ENCODE measurements at places on chromosomes 1 and 21.
A peak's percentile ranks its signal among the peaks of the same experiment; 100 is the strongest.

DNA sequence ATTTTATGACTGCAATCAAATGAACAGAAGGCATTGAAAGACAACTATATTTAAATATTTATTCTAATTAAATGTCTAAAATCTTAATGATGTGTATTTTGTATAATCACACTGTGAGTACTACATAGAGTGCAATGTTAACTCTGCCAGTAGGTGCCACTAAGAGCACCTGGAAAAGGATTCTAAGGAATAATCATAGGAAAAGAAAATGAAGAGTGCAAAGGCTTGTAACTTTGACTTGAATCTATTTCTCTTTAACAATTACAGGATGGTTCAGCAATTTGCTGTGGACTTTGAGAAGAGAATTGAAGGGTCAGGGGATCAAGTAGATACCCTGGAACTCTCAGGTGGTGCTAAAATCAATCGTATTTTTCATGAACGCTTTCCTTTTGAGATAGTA lies 200.4 kb downstream of the DNM3 start:
- no peak for DNase-seq

DNA sequence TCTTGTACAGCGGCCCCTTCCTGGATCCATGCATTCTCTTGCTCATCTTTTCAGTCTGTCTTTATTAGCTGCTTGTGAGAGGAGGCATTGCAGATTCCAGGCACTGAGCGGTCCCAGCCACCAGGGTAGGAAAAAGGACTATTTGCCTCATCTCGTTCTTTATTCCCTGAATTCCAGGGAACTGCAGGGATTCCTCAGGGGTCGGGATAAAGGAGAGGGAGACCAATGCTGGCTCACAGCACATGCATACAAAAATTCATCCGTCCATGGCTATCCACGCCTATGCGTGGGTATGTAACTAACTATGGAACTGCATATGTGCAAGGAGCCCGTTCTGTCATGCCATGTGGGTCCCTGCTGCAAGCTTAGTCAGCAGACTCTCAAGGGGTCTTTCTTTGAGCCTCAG lies 879 bp upstream of the PLPPR5 start:
- DNase-seq, result no peak

- DNase-seq, result no peak
Measured at GRCh38 chr1:226640321-226641136, 92.0 kb downstream of the STUM start.

DNA sequence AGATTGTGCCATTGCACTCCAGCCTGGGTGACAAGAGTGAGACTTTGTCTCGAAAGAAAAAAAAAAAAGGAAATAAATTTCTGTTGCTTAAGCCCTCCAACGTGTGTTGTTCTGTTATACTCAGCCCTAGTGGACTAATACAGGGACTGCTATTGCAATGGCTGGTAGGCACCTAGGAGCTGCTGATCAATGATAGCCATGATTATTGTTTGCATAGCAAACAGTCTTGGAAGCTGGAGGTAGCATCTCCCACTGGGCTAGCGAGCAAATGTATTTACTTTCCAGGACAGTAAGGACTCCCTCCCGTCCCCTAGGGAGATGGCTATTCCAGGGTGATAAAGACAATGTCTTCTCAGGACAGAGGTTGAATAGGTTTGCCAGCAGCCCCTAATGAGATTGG lies 13.5 kb upstream of the TNFRSF8 start:
- DNase-seq, result no peak

DNA sequence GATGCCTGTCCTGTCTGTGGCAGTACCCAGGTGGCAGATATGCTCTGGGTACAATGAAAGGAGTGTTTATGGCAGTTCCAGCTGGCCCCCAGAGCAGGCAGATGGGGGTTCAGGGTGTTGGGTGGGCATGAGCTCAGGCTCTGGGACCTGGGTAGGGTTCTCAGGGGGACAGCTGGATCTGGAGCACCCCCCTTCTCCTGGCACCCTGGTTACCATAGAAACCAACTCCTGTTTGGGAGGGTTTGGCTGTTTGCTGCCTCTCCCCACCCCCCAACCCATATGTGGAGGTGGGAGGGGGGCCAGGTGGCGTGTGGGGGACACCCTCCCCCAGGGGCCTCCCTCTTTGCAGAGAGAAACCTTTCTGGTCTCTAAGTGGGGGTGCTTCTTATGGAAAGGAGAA lies 7.1 kb downstream of the FOXO6 start:
- DNase-seq, result no peak

DNA sequence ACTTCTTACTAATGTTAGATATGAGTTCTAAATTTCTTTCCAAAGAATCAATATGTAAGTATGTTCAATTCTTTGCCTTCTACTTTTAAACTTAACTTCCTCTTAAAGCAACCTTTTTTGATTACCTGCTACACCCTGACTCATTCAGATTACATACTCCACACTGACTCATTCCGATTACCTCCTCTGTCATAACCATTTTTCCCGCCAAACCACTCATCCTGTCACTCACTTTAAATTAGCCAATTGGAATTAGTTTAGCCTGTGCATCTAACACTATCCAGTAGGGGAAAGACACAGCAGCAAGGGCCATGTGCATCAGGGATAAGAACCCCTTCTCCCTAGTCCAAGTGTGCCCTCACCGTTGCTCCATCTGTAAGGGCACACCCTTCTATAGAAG lies 815.5 kb downstream of the BRINP3 start:
- DNase-seq, result no peak

- DNase-seq, result no peak
Measured at GRCh38 chr1:46575300-46575699, 23.9 kb upstream of the KNCN start.

DNA sequence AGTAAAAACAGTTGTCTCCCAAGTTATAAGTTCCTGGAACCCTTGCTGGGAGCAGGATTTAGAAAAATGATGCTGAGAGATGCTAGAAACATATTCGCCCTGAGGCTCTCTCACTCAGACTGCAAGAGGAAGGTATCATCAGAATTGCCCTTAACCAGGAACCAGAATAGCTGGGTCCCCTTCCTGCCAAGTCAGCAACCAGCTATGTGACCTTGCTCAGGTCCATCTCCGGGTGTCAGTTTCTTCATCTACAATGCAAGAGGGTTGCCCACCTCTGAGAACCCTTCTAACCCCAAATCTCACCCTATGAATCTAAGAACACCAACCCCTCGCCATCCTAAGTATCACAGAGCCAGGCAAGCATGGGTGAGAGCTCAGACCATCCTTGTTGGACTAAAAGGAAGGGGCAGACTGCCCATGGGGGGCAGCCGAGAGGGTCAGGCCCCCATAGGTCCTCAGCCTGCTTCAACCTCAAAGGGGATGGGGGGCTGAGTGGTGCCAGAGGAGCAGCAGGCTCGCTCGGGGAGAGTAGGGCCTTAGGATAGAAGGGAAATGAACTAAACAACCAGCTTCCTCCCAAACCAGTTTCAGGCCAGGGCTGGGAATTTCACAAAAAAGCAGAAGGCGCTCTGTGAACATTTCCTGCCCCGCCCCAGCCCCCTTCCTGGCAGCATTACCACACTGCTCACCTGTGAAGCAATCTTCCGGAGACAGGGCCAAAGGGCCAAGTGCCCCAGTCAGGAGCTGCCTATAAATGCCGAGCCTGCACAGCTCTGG lies 390 bp upstream of the S100A9 start:
- DNase-seq, result no peak

DNA sequence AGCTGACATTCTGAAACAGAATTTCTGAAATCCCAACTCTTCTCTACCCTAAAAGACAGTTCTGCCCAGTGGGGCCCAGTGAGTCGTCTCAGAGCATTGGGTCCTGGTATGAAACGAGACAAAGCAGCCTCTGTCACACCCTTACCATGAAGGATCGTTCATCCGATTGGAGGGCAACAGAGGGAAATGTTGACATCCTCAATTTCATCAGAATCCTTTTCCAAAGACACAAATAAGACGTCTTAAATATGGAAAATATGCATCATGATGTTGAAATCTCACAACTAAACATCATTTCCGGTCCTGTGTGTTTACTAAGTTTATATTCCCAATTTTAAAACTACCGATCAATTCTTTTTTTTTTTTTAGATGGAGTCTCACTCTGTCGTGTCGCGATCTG lies 112.1 kb upstream of the SLC45A1 start:
- DNase-seq, result no peak

DNA sequence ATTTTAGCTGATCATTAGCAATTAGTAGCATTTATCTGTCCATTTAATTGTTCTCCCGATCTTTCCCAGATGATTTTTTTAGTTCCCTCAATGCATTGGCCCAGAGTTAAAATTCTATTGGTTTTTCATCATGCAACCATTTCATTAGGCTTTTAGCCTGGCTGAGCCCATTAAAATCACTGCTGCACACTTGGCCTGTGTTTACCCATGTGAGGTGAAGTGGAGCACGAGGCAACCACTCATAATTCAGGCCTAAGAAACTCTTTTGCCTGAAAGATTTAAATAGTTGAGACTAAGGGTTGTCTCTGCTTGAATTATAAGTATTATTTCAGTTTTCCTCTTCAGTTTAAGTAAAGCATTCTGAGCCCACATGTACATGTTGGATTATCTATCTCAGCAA lies 889.0 kb upstream of the ADGRL4 start:
- DNase-seq, result no peak

DNA sequence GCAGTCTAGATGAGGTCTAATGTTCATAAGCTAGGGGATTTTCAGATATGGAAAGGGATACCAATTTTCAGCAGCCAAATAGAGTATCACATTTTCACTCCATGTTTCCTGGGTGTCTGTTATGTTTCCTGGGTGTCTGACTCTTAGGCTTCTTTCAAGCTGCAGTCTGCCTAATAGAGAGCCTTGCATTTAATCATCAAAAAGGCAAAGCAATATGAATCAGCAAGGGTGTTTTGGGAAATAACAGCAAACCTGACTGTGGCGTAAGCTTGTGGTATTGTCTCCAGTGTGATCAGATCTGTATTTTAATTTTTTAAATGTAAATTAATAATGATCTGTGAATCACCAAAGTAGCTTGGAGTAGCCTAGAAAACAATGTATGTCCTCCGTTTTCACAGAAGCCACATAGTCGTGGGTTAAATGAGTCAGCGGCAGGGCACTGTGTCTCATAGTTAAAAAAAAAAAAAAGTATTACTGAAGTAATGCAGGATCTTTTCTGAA lies 10.4 kb downstream of the LGALS8 start:
- no peak for DNase-seq

DNA sequence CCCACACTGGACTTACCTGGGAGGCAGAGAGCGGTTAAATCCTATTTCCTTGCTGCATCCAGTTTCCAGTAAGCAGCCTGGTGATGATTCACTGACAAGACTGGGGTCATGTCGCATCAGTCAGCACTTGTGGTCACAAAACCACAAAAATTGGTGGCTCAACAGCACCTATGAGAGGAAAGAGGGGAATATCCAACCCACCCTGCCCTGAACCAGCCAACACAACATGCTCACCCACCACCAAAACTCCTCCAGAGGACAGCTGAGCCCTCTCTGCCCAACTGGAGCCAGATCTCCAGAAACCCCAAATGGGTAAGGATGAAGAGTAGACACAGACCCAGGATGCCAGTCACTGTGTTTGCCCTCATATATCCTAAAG lies 64.0 kb downstream of the CD46 start:
- DNase-seq, result no peak

DNA sequence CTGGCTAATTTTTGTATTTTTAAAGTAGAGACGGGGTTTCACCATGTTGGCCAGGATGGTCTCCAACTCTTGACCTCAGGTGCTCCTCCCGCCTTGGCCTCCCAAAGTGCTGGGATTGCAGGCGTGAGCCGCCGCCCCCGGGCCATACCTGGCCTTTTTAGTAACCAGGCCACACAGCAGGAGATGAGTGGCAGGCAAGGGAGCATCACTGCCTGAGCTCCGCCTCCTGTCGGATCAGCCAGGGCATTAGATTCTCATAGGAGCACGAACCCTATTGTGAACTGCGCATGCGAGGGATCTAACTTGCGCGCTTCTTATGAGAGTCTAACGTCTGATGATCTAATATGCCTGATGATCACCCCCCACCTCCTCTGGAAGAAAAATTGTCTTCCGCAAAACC lies 308.7 kb upstream of the PRMT6 start:
- no peak for DNase-seq

DNA sequence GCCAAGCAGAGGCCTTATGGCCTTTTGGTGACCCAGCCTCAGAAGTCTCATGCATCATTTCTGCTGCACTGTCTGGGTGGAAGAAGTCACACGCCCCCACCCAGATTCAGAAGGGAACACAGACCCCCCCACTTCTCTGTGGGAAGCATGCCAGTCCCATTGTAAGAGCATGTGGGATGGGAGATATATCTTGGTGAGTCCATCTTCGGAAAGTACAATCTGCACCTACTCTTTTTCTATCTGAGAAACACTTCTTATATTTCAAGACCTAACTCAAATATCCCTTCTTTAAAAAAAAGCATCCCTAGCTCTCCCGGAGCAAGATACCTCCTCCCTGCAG lies 159.6 kb upstream of the FGGY start:
- DNase-seq, result no peak

DNA sequence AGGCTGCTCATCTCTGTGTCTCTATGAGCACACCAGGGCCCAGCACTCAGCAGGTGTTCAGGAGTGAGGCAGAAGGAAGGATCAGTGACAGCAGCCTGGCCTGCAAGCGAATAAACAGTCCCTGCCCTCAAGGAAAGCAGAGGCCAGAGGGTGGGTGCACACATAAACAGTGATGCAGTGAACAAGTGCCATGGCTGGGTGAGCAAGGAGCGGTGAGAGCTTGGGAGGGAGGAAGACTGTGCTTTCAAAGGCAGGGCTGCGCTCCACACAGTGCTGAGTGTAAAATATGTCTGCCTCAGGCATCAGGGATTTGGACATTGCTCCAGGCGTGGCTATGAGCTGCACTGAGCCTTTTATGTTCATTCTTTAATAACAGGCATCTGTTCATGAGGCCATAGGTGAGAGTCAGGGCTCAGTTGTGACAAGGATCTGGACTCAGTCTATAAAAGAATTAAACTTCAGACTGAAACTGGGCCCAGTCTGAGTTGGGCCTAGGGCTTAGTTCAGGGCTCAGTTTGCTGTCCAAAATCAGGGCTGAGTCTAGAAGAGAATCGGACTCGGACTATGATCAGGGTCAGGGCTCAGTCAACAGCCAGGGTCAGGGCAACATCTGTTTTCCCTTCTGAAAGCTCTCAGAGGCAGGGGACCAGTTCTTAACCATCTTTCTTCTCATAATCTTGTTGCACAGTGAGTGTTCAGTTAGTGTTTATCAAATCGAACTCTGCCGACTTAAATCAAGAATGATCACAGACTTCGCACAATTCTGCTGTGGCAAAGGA lies 213.7 kb downstream of the FOXD2 start:
- no peak for DNase-seq

GRCh38 chr1:187336441-187337168 lies 507.9 kb downstream of the PLA2G4A start:
- DNase-seq, result peak; percentile 9

DNA sequence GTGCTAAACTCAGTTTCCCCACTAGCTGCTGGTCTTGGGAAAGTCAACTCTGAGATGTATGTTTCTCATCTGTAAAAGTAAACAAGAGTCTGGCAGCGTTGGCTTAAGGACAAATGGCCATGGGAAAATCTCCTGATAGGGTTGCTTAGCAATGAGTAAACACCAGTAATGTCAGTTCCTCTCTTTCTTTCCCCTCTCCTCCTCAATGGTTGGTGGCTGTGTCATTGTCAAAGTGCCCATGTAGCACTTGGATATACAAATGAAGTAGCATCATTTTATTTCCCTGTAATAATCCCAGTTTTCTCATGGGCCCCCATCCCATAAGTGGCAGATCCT lies 2.2 kb upstream of the FYB2 start:
- DNase-seq, result no peak

GRCh38 chr21:15651172-15651571 lies 78.6 kb upstream of the USP25 start:
- no peak for DNase-seq

All from T-helper 1 cell (primary cell).